ENCODE measurements at places on chromosomes 13 and 19.

- no peak for DNase-seq
Measured at GRCh38 chr13:26599860-26600259, 42.4 kb downstream of the WASF3 start.

GRCh38 chr19:18014197-18014596, 6.2 kb downstream of the ARRDC2 start:
- no peak for DNase-seq

- DNase-seq, result no peak
Measured at GRCh38 chr13:80379245-80379644, 38.3 kb upstream of the SPRY2 start.

GRCh38 chr13:49933511-49933910, 2.6 kb downstream of the SPRYD7 start:
- DNase-seq, result no peak

DNA sequence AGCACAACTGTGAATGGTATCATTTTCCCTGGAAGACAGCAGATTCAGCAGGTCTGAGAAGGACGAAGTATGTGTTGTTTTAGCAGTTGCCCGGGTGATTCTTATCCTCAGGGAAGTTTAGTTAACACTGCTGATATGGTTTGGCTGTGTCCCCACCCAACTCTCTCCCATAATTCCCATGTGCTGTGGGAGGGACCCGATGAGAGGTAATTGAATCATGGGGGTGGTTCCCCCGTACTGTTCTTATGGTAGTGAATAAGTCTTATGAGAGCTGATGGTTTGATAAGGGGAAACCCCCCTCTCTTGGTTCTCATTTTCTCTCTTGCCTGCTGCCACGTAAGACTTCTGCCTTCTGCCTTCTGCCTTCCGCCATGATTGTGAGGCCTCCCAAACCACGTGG, 81.0 kb upstream of the UBAC2 start:
- peak; percentile 22 for DNase-seq

GRCh38 chr19:50649433-50650391, at the start of gene C19orf81:
C19orf81 (plus strand) TSS chr19:50649445; CDS start chr19:50649445, 0 bp downstream.
- no peak for DNase-seq

DNA sequence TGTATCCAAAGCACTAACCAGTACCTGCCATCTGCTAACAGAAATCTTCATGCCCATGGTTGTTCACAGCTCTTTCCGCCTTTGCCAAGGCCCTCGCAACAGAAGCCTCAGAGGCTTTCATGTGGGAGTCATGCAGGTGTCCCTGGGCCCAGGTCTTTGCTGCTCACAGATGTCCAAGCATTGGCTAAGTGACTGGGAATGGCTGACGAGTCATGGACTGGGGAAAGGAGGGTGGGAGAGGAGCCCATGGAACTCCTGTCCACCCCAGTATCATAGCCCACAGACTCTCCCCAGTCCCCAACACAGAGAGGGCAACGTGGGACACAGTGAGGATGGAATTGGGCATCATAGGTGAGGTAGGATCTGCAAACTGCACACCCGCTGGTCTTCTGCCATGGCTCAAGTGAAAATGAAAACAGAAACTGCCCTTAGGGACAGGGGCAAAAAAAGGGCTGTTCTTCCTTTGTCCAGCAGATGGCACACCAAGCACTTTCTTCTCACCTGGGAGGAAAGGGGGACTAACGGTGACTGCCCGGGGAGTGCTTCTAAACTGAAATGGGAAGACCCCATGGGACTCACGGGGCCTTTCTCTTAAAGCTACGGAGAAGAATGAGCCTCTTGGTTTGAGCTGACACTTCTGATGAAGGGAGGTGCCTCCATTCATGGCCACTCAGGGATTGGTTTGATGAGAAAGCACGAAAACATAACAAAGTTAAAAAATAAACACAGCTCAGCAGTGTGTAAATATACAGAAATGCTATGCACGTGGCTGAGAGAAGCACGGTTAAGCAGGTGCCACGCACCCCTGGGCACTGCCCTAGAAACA, 11.1 kb upstream of the DHRS12 start:
- DNase-seq, result peak; percentile 67

DNA sequence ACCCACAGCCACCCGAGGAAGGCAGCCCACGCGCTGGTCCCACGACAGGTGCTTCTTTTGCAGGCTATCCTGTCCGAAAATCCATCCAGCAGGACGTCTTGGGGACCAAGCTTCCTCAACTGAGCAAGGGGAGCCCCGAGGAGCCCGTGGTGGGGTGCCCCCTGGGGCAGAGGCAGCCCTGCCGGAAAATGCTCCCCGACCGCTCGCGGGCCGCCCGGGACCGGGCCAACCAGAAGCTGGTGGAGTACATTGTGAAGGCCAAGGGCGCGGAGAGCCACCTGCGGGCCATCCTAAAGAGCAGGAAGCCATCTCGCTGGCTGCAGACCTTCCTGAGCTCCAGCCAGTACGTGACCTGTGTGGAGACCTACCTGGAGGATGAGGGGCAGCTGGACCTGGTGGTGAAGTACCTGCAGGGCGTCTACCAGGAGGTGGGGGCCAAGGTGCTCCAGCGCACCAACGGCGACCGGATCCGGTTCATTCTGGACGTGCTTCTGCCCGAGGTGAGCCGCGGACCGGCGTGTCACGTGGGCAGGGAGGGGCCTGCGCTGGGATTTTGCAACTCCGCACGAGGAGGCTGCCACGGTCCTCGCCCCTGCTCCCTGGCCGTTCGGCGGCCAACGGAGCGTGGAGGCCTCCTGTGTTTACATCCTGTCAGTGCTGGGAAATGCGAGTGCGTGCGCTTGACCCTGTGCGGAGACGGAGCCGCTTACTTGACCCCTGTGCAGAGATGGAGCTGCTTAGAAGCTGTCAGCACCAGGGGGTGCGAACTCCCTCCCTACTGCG, 12.9 kb upstream of the NDUFS7 start:
- DNase-seq, result no peak

- peak; percentile 43 for DNase-seq
Measured at GRCh38 chr19:41997121-41997850, 3.3 kb upstream of the ATP1A3 start.

GRCh38 chr13:110856942-110857835, 57.7 kb downstream of the ANKRD10 start:
- no peak for DNase-seq

DNA sequence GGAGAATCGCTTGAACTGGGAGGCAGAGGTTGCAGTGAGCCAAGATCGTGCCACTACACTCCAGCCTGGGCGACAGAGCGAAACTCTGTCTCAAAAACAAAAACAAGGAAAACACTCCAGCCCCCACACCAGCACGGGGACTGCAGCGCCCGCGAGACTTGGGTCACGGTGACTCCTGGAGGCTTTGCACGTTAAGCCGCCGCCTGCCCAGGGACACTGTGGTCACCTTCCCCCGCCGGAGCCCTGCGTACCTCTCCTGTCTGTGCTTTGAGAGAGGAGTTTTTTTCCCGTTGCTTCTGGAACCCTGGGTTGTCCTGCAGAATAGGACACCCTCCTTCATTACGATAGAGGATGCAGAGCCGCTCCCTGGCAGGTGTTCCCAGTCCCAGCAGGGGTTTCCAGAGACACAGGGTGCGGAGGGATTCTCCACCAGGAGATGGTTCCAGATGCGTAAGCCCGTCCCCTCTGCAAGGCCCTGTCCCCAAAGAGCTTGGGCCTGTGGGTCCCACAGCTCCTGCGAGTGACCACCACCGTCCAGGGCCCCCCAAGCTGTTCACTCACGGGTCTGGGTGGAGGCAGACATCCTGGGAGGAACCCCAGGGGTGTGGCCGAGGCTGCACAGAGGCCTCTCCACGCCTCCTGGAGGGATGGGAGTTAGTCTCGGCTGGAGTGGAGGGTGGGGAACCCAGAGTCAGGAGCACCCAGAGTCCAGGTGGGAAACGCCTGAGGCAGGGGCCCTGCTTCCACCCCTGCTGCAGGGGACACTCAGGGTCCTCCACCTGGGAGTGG, 42.8 kb upstream of the NDUFS7 start:
- DNase-seq, result no peak

GRCh38 chr13:108917581-108917980, 288.2 kb downstream of the MYO16 start:
- no peak for DNase-seq

DNA sequence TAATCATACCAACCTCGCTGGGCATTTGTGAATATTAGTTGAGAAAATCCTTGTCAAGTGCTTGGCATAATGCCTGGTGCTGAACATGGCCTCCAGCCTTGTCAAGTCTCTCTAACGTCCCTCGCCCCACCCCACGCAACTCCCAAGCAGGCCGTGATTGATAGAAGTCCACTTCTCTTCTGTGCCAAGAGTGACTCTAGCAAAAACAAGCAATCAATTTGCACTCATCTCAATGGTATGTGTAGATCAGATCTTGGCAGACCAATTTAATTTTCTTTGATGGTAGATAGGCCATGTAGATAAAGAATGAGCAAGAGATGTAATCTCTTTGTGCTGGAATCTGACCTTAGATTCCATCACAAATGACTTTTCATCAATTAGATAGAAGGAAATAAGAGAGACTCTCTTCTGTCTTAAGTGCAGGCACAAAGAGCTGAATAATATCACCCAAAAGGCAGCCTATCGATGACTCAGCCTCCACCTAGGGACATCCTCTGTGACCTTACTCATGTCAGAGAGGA, 31.0 kb upstream of the KATNAL1 start:
- no peak for DNase-seq

- DNase-seq, result no peak
Measured at GRCh38 chr13:26485786-26486185, 71.7 kb upstream of the WASF3 start.

GRCh38 chr19:5967994-5968430, 9.9 kb downstream of the RANBP3 start:
- DNase-seq, result peak; percentile 68

GRCh38 chr13:66171920-66172319, 1058.2 kb downstream of the PCDH9 start:
- no peak for DNase-seq

GRCh38 chr13:65660731-65661130, 1569.4 kb downstream of the PCDH9 start:
- DNase-seq, result no peak

- DNase-seq, result no peak
Measured at GRCh38 chr13:40519637-40520036, 146.8 kb downstream of the FOXO1 start.

DNA sequence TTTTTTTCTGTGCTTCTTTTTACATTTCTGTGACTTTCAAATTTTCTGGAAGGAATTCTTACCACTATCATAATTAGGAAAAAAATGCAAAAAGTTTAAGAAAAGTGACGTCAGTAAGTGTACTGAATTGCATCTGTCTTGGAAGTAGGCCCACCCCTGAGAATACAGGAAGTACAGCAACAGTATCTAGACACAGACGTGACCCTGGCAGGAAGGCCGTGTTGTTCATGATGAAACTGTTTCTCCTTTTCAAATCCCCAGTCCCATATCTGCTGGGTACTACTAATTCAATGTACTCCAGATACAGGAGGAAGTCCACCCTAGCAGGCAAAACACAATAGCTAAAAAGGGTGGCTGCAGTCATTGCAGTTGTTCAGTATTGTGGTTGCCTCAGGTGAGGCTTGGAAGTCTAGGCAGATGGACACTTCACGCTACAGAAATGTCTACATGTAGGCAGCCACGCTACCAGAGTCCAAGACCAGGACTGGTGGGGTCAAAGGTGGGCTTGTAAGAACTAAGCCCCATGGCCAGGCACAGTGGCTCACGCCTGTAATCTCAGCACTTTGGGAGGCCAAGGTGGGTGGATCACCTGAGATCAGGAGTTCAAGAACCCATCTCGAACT, 49.6 kb upstream of the MED4 start:
- no peak for DNase-seq

DNA sequence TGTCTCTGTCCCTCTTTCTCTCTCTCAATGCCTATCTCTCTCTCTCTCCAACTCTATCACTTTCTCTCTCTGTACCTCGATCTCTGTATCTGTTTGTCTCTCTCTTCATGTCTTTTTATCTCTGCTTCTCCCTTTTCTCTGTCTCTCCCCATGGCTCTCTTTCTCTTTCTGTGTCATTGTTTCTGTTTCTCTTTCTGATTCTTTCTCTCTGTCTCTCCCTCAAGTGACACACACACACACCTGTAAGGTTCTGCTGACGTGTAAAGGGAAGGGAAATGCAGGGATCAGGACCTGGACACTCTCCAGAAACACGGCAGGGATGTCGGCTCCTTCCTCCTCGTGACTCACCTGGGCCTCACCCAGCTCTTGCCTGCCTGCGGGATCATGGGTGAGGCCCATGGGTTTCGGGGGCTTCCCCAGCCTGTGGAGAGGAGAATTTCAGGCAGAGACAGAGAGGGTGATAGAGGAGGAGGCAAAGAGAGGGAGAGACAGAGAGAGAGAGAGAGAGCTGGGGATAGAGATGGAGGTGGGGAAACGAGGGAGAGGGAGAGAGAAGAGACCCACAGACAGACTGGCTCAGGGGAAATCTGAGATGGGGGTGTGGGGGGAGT, 5.4 kb upstream of the PLAUR start:
- DNase-seq, result no peak

DNA sequence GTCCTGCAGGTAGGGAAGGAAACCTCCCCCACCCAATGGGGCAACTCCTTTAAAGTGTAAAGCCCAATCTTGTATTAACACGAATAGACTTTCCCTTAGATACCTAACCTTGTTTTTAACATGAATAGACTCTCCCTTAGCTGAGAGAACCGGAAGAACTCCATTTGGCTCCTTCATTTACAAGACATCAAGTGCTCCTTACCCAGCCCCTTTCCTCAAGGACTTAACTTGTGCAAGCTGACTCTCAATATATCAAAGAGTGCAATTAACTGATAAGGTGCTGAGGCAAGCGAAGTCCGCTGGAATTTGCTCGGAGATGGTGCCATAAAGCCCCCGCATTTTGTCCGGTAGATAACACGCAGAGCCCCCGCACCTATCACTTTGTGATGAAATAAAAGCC, 9.9 kb upstream of the ZNF90 start:
- DNase-seq, result no peak

- no peak for DNase-seq
Measured at GRCh38 chr19:50449236-50449899, 16.7 kb downstream of the MYBPC2 start.

GRCh38 chr13:110197026-110197425, 109.9 kb downstream of the COL4A1 start:
- DNase-seq, result no peak

GRCh38 chr19:46303691-46304397, 7.0 kb downstream of the HIF3A start:
- no peak for DNase-seq

- no peak for DNase-seq
Measured at GRCh38 chr13:80726868-80727267, 385.9 kb upstream of the SPRY2 start.

GRCh38 chr13:84439108-84439507, 556.8 kb upstream of the SLITRK1 start:
- no peak for DNase-seq

DNA sequence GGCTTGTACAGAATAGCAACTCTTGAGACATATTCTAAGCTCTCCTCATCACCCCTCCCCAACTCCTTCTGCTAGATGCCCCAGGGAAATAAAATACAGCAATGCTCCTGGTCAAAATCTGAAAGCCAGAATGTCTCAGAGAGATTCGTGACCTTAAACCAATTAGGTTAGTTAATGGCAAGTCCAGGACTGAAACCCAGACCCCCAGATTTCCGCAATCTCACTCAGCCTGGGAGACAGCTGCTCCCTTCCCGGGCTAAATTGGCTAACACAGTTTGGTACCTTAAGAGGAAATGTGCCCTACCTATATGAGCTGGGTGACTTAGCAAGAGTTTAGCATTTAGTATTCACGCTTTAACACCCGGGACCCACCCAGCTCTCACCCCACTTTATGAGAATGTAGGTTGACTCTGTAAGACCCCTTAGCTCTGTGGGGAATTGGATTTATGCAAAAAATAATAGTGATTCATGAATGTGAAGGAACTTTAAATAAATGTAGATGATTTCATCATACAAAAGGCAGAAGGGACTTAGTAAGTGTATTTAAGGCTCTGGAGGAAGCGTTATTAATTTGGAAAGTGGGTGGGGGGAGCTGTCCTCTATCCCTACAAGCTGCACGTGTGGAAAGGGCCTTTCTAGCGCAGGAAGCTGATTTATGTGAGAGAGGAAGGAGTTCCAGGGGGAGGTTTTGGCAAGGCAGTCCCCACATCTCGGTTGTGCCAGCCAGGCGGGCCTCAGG, 1.1 kb downstream of the DLEU7 start:
- no peak for DNase-seq
